Lower lobe of right lung (tissue), 2 donors: ENCODE measurements at places on chromosomes 1 and 21.

GRCh38 chr1:202037706-202038296 is 27.4 kb downstream of the ELF3 start:
- no peak for DNase-seq

DNA sequence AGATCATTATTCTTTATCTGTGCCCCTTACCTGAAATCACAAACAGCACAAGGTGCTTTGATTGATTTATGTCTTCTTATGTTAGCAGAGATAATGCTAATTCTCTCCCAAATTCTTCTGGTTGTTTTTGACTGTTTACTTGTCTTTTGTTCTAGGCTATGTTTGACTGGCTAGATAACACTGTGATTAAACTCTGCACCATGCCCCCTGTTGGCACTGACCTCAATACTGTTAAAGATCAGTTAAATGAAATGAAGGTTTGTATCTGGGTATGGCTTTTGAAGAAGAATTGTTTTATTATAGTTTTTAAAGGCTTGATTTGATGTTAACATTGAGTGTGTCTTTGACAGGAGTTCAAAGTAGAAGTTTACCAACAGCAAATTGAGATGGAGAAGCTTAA is 49.6 kb upstream of the BMP8A start:
- DNase-seq: no peak

DNA sequence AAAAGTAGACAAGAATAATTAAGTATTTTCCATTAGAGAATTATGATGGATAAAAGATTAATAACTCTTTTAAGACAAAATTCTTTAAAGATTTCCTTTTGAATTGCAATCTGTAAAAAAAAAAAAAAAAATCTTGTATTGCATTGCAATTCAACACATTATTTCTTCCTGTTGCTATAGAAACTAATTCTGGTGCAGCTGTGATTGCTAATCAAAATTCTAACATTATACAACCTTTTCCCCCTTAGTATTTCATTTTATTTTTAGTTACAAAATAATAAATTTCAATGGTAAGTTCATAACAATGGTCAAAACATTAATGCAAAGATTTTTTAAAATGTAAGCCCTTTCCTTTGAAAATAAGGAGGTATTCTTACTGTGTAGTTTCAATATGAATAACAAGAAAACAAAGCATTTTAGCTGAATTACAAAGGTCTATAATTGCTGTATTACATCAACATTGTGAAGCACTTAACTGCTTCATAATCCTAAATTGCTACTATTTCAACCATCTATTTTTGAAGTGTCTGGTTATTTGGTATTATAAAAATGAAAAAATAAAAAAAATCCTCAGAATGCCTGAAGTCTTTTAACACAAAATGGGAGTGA is 135.0 kb downstream of the SYT14 start:
- no peak for DNase-seq

GRCh38 chr1:118660769-118661168 is 327.4 kb downstream of the TBX15 start:
- DNase-seq: no peak

- no peak for DNase-seq
Measured at GRCh38 chr1:12745126-12745991, 641 bp upstream of the CFAP107 start.

DNA sequence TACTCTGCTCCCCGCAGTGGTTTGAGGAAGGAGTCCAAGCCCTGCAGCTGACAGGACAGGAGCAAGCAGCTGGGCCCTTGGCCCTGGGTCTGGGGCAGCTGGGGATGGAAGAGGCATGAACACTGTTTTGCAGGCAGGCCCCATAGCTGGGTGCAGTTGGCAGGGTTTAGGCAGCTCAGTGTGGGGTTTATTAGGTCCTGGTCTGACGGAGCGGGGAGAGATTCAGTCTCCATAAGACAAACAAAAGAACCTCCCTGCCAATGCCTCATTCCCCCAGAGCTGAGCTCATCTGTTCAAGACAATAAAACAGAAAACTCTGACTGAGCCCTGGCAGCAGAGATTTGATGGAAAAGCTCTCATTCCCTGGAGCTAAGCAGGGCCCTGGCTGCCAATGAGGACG is 37.3 kb downstream of the OLFML2B start:
- DNase-seq: no peak
